ENCODE measurements at places on chromosomes 2 and 18.

DNA sequence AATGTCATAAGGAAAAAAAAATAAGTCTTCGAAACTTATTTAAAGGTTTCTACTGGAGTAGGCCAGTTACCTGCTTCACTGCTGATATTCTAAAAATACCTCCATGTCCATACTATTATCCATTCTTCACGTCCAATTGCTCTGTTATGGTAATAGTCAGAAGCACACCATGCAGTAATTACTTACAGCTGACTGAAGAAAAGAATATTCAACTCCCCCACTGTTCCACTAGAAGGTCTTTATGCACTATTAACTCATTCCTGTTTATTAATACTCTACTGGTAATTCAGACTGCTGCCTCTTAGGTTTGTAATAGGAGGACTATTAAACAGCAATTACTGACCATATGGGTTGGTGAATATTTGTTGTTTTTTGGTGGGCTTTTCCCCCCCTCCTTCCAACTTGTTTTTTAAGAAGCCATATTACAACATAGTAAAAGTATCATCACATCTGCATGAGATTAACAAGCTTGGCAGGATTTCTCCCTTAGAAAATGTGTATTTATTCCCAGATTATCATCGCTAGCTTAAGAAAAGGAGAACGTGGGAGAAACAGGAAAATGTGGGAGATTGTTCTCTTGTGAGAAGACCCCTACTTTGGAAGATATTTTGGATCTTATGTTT, 806.4 kb upstream of the FANCL start:
- no peak for DNase-seq

GRCh38 chr2:238693337-238694093, 154.4 kb upstream of the TWIST2 start:
- no peak for DNase-seq

GRCh38 chr2:216551234-216552068, 52.8 kb downstream of the RPL37A start:
- DNase-seq, result no peak

GRCh38 chr2:223121283-223121682, 69.3 kb downstream of the KCNE4 start:
- DNase-seq, result no peak

GRCh38 chr2:45002686-45003085, 6.6 kb downstream of the SIX2 start:
- no peak for DNase-seq
